B cell (primary cell): ENCODE measurements at places on chromosomes 2 and 18. TPM values are rescaled to one million over a fixed set of nuclear protein-coding genes. Genes with fewer than 3 reads are reported as not detected.

- H3K4me1 ChIP-seq = peaks cover 11% of the 10 kb centered on the region
- H3K27me3 ChIP-seq = peaks cover 17% of the 10 kb centered on the region
- no peak for DNase-seq
- no peak overlapping the region for H3K27ac ChIP-seq
- H3K4me3 ChIP-seq = no peak overlapping the region
These were observed 9.9 kb downstream of the PAX8 start for GRCh38 chr2:113268621-113269360.

The ANKRD30B gene
- not detected in 2 replicates for total RNA-seq

GRCh38 chr2:99891428-99891780 is 251.0 kb downstream of the AFF3 start:
- no peak overlapping the region for H3K27ac ChIP-seq
- no peaks in the 10 kb centered on the region for H3K4me1 ChIP-seq
- no peaks in the 10 kb centered on the region for H3K27me3 ChIP-seq
- DNase-seq = no peak

GRCh38 chr2:43448011-43448821 is 147.6 kb downstream of the THADA start:
- no peak overlapping the region for H3K27ac ChIP-seq
- H3K4me1 ChIP-seq = no peaks in the 10 kb centered on the region
- H3K36me3 ChIP-seq = peaks cover 2% of the 10 kb centered on the region
- no peak for DNase-seq
- no peak overlapping the region for H3K4me3 ChIP-seq
- H3K27me3 ChIP-seq = no peaks in the 10 kb centered on the region

The PLCL1 gene
- total RNA-seq = 0.07 and 0.12 TPM in 2 replicates

DNA sequence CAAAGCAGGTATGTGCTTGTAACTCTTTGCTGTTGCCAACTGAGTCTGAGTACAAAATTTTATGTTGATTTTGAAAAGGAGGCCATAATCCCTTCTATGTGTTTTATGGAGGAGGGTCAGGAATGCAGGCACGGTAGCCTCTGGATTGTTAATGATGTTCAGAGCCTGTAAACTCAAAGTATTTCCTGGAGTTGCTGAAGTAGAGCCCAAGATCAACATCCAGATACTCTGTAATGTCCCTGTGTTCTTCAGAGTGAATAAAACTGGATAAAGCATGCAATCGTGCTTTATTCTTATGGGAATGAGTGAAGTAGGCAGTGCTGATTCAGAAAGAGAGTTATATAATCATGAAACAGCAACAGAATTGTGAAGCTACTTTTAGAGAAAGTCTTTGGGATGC is 61.8 kb upstream of the CHRNA1 start:
- no peak for DNase-seq
- no peak overlapping the region for H3K4me3 ChIP-seq
- no peak overlapping the region for H3K27ac ChIP-seq
- H3K36me3 ChIP-seq = no peaks in the 10 kb centered on the region
- no peaks in the 10 kb centered on the region for H3K27me3 ChIP-seq

DNA sequence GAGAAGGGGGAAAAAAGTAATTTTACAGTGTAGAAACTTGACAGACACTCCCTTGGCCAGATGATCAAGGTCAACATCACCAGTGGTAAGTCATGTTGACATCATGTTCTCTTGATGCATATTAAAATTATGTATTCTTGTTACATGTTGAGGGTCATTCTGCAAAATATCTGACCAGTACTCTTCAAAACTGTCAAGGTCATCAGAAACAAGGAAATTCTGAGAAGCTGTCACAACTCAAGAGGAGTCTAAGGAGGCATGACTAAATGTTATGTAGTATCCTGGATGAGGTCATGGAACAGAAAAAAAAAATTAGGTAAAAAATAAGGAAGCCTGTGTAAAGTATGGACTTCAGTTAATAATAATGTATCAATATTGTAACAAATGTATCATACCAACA is 6.3 kb downstream of the SGPP2 start:
- peaks cover 37% of the 10 kb centered on the region for H3K4me1 ChIP-seq
- H3K36me3 ChIP-seq = no peaks in the 10 kb centered on the region
- no peak overlapping the region for H3K27ac ChIP-seq
- no peak for DNase-seq
- H3K27me3 ChIP-seq = no peaks in the 10 kb centered on the region
- no peak overlapping the region for H3K4me3 ChIP-seq

The NMS gene
- total RNA-seq = not detected in 2 replicates

The TCF7L1 gene
- 0.53 and 0.67 TPM in 2 replicates for total RNA-seq
